ENCODE measurements at places on chromosomes 7 and 10.

DNA sequence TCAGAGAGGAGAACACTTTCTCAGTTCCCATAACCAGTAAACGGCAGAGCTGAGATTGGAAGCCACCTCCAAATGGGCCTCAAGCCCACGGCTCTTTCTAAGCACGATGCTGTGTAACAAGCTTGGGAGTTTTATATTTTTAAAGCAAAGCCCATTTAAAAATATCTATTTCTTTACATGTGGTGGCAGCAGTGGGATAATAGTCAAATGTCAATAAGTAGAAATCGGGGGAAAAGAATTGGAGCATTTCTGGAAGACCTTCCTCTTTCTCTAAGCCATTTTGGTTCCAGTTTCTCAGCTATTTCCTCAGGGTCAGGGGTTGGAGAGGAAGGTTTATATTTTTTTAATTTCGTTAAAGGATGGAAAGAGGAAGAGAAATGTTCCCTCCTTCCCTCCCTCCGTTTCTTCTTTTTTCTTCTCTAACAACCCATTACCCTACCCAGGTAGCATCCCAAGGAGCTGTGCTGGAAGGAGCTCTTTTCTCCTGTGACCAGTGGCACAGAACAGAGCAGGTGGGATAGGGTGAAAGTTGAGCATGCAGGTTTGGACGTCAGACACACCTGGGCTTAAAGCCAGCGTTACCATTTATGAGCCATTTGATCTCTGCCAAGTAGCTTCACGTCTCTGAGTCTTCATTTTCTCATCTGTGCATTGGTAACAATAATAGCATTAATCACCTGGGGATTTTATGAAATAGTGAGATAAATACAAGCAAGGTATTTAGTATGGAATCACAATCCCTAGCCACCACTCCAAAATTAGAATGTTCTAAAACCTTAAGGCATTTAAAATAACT is 515.7 kb downstream of the RPS24 start:
- no peak for DNase-seq

GRCh38 chr7:15801041-15801440 is 114.6 kb upstream of the MEOX2 start:
- DNase-seq, result no peak

DNA sequence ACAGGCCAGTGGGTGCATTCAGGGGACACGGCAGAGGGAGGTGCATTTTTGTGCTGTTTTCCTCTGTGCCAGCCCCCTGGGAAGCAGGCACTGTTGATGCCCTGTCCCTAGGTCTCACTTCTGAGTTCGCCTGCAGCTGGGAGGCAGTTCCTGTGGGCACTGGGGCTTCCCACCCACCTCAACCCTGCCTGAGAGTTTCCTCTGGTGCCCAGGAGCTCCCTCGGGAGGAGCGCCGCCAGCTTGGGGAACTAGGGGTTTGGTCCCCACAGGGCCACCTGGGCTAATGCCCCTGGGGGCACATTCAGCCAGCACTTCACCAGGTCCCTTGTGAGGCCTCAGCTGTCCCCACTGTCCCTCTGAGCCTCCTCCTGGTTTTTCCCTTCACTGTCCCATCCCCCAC is 178.2 kb upstream of the RHEB start:
- DNase-seq, result no peak

DNA sequence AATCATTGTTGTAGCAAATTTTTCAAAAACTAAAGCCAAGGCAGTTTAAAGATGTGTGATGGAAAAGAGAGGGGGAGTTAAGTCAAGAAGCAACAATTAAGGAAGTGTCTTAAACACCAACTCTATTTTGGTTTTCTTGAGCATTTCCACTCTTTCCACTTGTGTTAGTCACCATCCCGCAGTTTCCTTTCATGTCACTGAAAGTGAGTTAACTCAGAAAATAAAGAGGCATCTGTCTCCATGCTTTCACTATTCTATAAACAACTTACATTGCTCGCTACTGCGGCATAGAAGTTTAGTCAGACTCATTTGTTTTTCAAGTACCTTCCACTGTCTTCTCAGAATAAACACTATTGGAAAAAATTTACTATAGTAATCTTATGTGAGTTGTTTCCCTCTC is 284.9 kb upstream of the SEMA3D start:
- DNase-seq, result no peak

- DNase-seq, result no peak
These were observed 39.2 kb downstream of the ENO4 start for GRCh38 chr10:116888380-116889055.

DNA sequence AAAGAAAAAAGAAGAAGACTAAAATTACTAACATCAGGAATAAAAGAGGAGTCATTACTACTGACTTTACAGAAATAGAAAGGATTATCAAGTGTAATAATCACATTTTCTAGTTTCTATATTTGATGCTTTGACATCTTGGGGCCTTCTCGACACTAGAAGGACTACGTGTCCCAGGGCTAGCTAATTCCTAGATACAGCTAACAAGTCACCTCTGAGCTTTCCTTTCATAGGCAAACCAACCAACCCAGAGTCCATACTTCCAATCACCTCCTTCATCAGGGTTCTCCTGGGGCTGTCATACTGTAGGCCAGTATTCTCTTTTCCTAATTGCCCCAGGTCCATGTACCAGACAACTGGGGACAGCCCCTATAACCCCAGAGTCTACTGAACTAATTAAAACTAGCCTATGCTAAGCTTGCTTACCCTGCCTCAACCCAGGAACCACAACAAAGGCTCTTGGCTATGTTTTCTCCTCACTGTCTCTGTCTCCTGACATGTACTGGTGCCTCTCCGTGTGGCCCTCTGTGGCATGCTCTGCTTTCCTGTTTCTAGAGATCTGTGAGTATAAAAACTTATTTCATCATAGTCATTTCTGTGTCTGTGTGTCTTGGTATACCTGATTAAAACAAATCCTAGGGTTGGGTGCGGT is 6.7 kb upstream of the PARP12 start:
- no peak for DNase-seq

DNA sequence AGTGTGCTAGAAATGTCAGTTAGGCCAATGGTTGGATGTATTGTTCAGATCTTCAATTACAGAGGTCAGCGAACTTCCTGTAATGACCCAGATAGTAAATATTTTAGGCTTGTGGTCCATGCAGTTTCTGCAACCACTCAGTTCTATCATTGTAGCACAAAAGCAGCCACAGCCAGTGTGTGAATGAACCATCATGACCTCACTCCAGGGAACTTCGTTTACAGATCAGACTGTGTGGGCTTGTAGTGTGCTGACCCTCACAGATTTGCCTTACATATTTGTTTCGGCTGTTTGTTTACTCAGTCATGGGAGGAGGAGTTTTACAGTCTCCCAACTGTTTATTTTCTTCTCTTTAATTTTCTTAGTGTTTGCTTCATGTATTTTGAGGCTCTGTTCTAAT is 55.4 kb downstream of the LANCL2 start:
- no peak for DNase-seq

DNA sequence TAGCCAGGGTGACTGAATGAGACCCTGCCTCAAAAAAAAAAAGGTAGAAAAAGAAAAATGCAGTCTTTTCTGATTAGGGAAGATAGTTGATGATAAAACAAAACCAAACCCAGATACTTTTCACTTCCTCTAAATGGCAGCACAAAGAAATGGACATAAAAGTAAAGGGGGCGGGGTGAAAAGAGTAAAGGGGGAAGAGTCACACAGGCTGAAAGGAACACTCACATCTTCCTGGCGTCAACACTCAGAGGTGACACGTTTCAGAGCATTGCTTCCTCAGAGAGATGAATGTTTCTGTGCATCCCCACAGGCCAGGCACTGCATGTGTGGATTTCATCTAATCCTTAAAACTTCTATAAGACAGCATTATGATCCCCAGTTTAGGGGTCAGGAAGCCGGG is 81.2 kb downstream of the HIPK2 start:
- no peak for DNase-seq

GRCh38 chr7:149377386-149377785 is 83.5 kb downstream of the ZNF777 start:
- no peak for DNase-seq

DNA sequence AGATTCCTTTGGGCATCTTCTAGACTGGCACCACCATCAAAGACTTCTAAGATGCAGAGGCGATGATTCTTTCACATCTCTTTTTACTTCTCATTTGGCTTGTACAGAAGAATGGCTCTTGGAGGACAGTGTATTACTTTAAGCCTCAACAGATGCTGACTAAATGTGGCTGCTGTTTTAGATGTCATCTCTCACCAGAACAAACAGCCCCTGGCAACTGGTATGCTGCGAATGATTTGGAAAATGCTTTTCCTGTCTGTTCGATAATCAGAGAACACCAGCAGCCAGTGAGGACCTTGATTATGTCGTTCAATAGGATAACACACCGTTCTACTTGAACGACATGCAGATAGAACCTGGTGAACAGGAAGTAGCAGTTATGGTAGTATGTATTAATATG is 131.8 kb downstream of the RNF216 start:
- DNase-seq, result no peak

- DNase-seq, result peak; percentile 87
These were observed at the start of gene IMMP2L for GRCh38 chr7:111561904-111562732. Gene IMMP2L (minus strand): TSS chr7:111562492.

DNA sequence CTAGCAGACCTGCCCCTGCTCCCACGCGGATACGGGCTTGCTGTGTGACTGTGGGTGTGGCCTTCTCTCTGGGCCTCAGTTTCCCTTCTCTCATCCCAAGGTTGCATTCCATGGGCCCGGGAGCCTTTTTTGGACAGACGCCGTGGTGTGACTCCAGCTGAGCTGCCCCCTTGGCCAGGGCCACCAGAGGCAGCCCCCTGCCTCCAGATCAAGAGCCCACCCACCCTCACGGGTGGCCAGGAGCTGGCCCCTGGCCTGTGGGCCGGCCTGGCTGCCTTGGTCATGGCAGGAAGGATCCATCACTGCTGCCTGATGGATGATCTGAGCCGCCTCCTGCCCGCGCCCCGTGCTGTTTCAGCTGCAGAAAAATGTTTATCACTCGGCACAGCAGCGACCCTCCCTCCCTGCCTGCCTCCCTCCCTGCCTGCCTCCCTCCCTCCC is 27.8 kb upstream of the ELFN1 start:
- no peak for DNase-seq

DNA sequence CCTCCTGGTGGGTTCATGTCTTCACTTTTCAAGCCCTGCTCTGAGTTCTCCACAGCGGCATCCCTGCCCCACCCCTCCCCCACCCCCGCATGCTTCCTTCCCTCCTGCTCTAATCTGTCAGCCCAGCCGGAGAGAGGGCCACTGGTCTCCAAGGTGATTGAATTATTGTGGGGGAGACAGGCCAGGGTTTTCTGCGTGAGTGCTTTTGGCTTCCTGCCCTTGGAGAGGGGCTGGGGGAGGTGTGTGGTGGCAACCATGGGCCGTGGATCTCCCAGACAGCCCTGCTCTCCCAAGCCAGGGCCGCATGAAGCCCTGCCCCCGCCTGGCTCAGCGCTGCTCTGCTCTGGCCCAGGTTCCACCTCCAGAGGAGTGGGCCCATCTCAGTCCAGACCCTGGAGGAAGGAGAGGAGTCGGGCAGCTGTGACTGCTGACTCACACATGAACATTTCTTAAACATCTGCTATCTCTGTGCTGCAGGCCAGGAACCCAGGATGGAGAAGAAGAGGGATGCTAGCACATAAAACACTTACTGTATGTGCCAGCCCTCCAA is 109.9 kb downstream of the ZMIZ1 start:
- no peak for DNase-seq

GRCh38 chr7:35906191-35906908 is 105.5 kb downstream of the SEPTIN7 start:
- DNase-seq, result peak; percentile 38

DNA sequence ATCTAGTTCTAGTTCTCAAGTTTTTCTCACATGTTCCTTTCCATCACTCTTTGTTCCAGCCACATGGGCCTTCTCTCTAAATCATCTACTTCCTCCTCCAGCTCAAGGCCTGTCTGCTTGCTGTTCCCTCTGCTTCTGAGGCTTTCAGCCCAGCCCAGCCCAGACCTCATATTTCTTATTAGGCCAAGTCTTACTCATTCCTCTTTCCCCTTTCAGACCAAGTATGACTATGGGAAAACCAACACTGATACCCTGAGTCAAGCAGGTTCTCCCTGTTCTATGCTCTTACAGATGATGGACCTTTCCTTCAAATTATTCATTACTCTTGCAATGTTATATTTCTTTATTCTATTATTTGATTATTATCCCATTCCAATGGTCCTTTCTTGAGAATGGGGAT is 80.3 kb upstream of the SEM1 start:
- DNase-seq, result no peak

GRCh38 chr7:68244389-68244788 is 1247.8 kb downstream of the TYW1 start:
- no peak for DNase-seq

- DNase-seq, result no peak
These were observed 15.6 kb upstream of the EFCAB10 start for GRCh38 chr7:105596866-105597265.

- DNase-seq, result no peak
These were observed 43.1 kb upstream of the HPS1 start for GRCh38 chr10:98489561-98490481.

- no peak for DNase-seq
These were observed 11.9 kb downstream of the CUX1 start for GRCh38 chr7:101829374-101829773.

DNA sequence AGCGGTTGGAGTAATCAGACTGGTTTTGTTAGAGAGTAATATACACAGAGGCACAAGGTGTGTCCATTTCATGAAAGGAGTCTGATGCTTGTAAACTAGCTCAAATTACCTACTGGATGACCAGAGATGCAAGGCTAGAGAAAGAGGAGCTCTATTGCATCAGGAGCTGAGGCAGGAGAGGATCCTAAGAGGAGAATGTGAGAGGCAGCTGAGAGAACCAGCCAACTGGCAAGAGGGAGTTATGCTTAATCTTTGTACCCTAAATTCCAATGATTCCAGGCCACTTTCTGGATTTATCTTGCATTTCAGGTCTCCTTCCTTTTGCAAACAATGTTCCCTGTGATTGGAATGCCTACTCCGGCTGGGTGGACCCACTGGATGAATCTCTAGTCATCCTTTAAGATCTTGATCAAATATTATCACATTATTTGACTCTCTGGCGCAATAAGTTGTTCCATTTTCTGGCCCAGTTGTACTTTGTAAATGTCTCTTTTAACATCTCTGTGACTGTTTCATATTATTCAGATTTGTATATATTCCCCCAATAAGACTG is 57.5 kb upstream of the PTPN12 start:
- DNase-seq, result no peak

DNA sequence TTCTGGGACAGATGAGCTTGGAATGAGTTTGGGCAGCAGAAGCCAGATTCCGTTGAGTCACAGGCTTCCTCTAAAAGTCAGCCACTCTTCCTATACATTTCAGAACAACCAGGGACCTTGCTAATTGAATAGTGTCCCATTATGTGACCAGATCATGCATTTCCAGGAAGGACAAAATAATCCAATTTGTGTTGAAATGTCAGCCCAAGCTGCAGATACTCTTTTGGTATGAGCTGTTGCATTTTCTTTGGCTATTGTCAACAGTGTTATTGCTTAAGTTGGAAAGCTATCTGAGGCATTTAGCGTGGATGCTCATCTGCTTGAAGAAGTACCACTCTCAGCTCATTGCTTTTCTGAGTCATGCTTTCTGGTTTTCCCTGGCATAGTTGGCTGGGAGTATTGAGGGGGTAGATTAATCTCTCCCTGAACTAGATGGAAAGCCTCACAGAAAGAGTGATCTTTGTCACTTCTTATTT is 223.7 kb upstream of the HABP2 start:
- no peak for DNase-seq

GRCh38 chr7:98619450-98620321 is 2.6 kb downstream of the NPTX2 start:
- DNase-seq, result no peak

- DNase-seq, result no peak
These were observed 186.9 kb downstream of the ELFN1 start for GRCh38 chr7:1856888-1857441.
